ENCODE measurements at places on chromosomes 12 and 14.
A peak's percentile ranks its signal among the peaks of the same experiment; 100 is the strongest.

GRCh38 chr12:69102856-69103255 is 136.5 kb upstream of the CPSF6 start:
- DNase-seq = no peak

- no peak for DNase-seq
Measured at GRCh38 chr14:103105580-103106150, 11.1 kb downstream of the EXOC3L4 start.

DNA sequence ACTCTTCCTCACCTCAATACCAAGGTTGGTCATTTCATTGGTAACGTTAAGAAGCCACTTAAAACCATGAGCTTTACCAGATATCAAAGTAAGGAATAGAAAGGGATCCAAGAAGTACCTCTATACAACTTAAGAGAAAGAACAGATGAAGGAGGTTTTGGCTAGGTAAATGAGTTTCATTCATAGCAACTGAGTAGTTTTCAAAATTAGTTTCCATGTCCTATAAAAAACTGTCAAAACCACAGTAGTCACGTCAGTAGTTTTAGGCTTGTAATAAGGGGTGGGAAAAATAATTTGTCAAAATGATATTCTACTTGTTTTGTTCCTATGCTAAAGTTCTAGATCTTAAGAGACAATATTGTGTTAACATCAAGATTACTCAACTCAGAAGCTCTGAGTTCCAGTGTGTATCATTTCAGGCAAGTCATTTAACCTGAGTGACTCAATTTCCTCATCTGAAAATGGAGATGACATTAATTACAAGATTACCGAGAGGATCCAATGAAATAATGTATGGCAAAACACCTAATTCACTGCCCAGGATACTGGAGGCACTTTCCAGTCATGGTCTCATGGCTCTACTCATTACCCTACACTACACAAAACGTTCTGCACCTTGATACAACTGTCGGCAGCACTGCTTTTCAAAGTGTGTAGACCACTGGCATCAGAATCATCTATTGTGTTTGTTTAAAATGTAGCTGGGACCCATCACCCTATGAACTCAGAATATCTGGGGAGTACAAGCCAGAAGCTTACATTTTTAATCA is 24.1 kb upstream of the SLC6A13 start:
- no peak for DNase-seq

GRCh38 chr14:53060046-53060445 is 93.1 kb downstream of the DDHD1 start:
- DNase-seq = no peak

DNA sequence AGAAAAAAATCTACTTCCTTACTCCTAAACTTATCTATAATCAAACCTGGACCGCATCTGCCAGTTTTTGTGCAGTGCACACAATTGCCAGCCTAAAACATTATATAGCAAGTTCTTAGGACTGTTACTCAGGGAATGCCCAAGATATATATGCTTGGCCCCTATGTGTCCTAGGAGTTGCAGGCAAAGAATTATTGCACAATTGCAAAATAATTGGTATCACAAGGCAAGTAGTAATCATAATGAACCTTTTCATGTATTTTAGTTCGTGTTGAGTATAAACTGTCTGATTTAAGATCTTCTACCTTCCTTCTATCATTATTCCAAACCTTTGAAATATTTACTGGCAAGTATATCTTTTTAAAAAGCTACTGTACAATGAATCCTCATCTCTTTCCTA is 45.5 kb downstream of the TMTC3 start:
- no peak for DNase-seq

- DNase-seq = no peak
Measured at GRCh38 chr12:112153181-112153892, 28.0 kb downstream of the TRAFD1 start.

DNA sequence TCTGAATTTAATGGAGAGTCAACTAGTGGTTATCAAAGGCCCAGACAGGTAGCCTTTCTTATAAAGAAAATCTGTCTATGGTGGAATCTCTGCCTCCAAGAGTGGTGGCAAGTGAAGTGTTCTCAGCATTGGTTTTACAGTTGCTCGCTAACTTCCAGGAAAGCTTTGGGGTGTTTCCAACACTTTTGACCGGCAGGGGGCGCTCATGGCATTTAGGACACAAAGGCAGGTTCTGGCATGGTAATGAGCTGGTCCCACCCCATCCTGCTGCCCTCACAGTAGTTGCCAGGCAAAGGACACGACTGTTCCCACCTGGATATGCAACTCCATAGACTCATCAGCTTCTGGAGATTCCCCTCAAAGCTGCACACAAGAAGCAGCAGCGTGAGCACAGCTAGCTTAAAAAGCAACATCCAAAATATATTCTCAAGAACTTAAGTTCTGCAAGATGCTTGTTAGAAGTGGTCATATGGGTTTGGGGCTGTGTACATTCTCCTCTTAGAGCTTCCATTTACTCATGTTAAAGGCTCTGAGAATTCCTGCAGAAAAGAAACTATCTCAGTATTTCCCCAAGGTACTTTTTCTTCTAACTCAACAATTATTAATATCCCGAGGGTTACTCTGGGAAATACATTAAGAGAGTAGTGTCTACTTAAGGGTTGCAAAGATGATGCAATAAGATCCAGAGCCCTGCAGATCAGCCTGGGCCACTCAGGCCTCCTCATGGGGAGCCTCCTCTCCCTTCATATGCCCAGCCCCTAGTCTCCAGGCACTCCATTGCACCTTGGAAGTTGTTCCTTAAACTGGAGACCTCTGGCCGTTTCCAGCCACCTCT is 14.8 kb downstream of the PROX2 start:
- peak; percentile 93 for DNase-seq

- DNase-seq = no peak
Measured at GRCh38 chr14:78758333-78758732, 588.2 kb downstream of the NRXN3 start.

GRCh38 chr14:94992046-94992445 is 165.3 kb downstream of the DICER1 start:
- DNase-seq = no peak

DNA sequence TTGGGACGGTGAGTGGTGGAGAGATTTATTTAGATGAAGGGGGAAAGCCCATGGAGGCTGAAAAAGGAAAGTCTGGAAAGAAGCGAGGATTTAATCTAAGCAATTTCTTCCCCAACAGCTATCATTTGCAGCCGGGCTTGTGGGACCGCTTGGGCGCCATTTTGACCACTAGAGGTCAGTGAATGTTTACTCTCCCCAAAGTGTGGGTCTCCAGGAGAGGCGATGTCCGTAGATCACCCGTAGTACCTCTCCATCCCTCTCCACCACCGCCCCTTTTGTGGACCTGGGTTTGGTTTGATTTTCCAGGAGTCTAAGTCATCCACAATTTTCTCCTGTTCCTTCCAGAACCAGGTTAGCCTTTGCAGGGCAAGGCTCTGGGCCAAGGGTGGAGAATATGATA is 91.2 kb upstream of the PARP11 start:
- DNase-seq = no peak

GRCh38 chr14:38901791-38902190 is 201.2 kb downstream of the SEC23A start:
- no peak for DNase-seq

DNA sequence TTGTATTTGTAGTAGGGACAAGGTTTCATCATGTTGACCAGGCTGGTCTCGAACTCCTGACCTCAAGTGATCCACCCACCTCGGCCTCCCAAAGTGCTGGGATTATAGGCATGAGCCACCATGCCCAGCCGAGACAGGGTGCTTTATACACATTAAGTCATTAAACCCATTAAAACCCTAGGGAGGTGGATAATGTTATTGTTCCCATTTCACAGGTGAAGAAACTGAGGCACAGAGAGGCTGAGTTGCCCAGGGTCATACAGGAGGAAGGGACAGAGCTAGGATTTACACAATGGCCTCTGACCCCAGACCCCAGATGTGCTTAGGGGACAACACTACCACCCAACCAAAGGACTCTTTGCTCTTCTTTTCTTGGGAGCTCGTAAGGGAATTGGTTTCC is 51.0 kb upstream of the RIN3 start:
- DNase-seq = no peak

DNA sequence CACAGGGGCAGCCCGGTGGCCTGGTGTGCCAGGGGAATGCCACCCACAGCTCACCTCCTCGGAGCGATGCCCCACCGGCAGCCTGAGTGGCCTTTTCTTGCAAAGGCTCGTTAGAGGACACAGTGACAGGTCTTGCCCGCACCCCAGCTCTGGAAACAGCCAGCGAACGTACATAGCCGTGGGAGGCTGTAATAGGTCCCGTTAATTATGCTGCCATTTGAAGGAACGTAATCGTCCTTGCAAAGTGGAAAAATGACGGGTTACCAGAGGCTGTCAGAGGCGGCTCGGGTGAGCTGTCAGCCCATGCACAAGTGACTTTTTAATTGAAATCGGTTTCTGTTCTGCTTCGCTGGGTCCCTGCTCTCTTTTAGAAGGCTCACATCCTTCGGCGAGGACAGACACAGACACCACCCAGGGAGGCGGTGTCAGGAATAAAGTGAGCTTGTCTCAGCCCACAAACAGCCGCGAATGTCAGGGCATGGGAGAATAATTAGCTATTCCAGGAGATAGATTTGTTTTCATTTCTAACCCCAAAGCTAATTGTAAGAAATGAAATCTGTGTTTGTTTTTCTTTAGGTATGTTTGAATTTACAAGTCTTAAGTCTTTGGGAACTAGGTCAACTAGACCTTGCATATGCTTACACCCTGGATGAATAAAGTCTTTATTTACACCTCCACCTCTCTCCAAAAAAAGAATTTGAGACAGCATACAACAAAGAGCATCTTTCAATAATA is 77.2 kb upstream of the RFLNA start:
- DNase-seq = no peak

- DNase-seq = no peak
Measured at GRCh38 chr12:78918268-78918667, 53.7 kb downstream of the SYT1 start.

DNA sequence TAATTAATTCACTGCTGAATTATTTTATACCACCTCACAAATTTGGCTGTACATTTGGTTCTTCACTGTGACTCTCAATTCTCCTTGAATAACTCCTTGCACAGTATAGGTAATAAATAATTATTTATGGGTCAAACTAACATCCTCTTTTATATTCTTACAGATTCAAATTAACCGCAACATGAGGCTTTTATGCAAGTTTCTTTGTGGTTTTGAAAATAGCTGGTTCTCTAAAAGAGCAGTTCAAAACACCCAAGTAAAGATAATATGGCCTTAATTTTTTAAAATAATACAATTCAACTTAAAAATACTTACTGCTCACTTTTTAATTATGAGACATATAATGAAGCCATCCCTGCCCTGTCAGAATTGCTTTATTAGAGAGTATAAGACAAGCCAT is 12.9 kb upstream of the TRIM9 start:
- no peak for DNase-seq

DNA sequence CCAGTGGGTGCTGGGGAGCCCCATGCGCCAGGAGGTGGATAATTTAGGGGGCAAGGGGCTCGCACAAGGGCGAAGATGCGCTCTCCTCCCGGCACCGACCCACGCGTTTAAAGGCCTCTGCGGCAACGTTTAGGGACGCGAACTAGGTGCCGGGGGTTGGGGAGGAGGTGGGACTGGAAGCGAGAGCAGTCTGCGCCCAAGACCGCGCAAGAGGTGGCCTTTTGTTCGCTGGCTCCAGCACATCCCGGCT is 1.3 kb downstream of the SLC38A1 start:
- no peak for DNase-seq

- DNase-seq = no peak
Measured at GRCh38 chr12:60231303-60231702, 635.5 kb downstream of the SLC16A7 start.

- no peak for DNase-seq
Measured at GRCh38 chr14:90971687-90972086, 88.8 kb downstream of the RPS6KA5 start.

GRCh38 chr14:21768116-21768874 is 94.7 kb upstream of the OR4E1 start:
- DNase-seq = no peak

GRCh38 chr12:1634590-1635191 is 5.7 kb downstream of the WNT5B start:
- DNase-seq = peak; percentile 33

- no peak for DNase-seq
Measured at GRCh38 chr14:81234278-81234677, 13.5 kb upstream of the GTF2A1 start.

DNA sequence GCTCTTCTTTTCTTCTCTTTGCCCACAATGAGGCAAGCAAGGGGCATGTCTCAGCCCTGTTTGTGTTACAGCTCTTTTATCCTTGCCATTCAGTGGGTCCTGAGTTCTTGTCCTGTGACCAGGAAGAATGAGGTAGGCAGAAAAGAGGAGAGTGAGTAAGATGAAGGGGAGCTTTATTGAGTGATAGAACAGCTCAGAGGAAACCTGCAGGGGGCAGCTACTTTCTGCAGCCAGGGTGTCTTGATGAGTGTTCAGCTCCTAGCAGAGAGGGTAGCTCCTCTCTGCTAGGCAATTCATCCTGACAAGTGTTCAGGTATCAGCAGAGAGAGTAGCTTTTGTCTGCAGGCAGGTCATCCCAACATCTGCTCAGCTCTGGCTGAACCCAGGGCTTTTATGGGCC is 41.0 kb downstream of the HSD17B6 start:
- DNase-seq = no peak

DNA sequence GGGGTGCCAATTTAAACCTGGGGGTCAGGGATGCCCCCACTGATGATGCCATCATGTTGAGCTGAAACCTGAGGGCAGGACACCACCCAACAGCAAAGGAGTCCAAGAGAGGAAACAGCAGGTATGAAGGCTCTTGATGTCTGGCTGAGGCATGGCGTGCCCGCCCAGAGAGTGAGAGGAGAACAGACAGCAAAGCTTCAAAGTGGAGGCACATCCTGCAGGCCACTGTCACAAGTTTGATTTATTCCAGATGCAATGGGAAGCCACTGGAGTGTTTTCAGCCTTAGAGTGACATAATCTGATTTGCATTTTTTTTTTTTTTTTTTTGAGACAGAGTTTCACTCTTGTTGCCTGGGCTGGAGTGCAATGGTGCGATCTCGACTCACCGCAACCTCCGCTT is 34.8 kb downstream of the IRF2BPL start:
- no peak for DNase-seq

- no peak for DNase-seq
Measured at GRCh38 chr12:49876070-49876469, 27.6 kb downstream of the FAIM2 start.

- no peak for DNase-seq
Measured at GRCh38 chr12:122886851-122887818, 8.8 kb downstream of the VPS37B start.

DNA sequence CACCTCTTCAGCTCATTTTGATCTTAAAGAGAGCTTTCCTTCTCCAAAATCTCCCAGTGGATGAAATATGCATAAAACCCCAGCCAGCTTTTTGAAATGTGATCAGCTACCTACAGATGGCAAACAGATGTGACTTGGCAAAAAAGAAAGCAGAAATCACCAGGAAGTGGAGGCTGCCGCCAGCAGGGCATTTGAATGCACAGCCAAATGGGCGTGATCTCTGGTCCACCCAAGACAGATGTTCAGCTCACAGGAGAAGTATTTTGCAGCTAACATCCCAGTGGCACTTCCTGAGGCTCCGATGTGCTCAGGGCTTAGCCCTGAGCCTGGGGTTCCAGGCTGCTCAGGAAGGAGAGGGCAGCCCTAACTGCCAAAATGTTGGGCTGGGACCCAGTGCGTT is 78.3 kb downstream of the LGMN start:
- no peak for DNase-seq
